Anterior cingulate cortex (tissue), 58 donors: ENCODE measurements at places on chromosomes 16 and 17.

DNA sequence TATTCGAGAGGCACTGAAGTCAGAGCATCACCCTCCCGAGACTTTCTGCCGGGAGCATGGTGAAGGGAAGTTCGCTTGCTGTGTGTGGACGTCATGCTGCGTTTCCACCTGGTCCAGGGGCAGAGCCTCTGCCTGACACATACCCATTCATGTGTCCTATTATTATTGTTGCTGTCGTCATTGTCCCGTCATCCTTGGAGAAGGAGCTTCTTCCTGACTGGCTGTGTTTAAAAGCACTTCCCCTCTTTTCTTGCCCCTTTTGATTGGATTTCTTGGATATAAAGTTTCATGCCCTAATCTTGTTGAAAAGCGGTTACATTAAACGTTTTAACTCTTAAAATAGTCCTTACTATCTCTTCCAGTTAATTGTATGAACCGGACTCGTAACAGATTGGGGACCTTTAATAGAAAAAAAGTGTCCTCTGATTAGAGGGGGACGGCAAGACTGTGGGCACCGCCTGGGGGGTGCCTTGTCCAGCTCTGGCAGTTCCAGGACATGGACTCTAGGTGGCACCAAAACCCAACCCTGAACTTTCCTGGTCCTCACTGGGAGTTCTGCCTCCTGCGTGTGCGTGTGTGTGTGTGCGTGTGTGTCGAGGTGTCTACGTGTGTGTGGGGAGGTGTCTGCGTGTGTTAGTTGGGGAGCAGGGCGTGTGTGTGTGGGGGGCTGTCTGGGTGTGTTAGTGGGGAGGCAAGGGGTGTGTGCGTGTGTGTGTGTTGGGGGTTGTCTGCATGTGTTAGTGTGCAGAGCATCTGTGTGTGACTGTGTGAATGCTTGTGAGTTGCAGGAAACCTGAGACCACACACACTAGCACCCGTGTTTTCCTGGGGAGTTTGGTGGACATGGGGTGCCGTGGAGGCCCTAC lies 133.3 kb upstream of the CIBAR2 start:
- no peak for DNase-seq

- no peak for DNase-seq
Measured at GRCh38 chr17:29592850-29593551, at the start of gene ANKRD13B. Gene ANKRD13B (plus strand): TSS chr17:29593132. CDS start chr17:29593622, 490 bp downstream.

- DNase-seq, result no peak
Measured at GRCh38 chr17:68061512-68062313, 26.2 kb downstream of the KPNA2 start.

DNA sequence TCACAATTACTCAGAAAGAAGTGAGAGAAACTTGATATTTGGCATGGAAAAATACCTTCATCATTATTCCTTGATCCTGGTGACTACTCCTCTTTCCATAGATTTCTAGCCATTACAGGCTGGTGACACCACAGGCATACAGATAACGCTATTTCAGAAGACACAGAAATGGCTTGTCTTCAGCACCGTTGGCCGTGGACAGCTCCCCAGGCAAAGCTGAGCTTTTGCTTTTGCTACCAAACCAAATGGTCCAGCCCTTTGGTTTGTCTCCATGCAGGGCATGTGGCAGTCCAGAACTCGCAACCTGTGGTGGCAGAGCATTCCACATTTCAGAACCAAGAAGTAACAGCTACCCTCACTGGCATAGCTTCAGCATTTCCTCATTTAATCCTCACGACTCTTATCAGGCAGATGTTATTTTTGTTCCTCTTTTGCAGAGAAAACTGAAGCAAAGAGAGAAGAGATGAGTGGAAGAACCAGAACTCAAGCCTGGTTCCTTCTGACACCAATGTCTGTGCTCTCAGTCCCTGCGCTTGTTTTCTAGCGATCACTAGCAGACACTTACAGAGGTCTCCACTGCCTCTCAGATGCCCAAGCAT lies 55.5 kb downstream of the HS3ST4 start:
- DNase-seq, result no peak

DNA sequence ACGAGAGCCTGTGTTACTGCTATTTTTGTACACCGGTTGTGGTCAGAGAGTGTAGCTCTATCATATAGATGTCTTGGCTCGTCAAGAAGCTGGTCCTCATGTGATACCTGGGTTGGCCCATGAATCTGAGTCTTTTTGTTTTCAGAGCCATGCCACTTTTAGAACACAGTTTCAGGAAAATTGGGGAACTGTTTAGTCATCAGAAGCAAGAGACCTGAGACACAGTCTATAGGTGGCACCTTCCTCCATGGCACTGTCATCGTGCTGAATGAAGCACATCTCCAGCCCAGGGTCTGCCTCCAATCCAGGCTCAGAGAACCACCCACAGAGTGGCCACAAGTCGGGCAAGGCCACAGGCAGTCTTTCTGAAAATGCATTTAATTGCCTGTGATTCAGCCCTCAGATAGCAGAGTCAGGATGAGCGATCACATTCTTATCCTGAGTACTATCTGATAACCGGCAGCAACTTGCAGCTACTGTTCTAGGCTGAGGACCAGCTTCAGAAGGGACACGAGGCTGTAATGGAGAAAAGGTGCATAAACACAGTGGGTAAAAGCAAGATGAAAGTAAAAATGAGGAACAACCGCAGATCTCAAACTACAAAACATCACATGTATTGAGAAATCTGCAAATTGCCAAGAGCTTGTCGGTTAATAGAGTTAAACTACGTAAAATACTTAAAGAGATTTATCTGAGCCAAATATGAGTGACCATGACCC lies 14.2 kb upstream of the HAPSTR1 start:
- DNase-seq, result no peak
